Kidney capillary endothelial cell (primary cell): ENCODE measurements at places on chromosomes 4 and X.

GRCh38 chr4:147157860-147158701 is 212.4 kb upstream of the TTC29 start:
- DNase-seq: peak; percentile 27

DNA sequence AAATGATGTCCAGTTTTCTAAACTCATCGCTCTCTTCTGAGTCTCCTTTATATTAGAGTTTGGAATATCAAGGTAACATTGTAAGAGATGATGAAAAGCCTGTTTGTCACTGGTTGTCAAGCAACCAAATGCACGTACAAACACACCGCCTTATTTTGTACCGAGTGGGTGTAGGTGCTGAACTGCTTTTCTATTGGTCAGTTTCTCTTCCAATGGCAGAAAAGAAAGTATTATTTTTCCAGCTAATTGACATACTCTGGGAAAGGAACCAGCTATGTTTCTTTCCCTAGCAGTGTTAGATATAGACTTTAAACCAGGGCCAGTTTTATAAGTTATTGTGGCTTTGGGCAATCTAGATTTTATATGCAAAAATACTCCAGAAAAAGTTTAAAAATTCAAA is 6.6 kb upstream of the PPM1K start:
- DNase-seq: no peak

DNA sequence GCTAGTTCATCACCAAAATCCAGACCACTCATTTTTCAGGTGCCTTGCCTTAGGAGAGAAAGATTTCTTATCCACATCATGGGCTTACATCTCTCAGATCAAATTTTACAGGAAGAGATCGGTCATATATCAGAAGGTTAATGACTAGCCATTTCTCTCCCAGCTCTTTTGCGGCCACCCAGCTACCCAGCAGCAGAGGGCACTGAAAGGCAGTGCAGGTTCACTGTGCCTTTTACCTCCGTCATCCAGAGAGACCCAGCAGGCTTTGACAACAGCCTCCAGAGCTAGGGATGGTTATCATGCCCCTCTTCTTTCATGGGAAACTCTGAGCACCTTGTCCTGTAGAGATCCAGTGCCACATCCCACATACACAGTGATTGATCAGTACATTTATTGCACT is 384.8 kb downstream of the AFF2 start:
- DNase-seq: no peak

DNA sequence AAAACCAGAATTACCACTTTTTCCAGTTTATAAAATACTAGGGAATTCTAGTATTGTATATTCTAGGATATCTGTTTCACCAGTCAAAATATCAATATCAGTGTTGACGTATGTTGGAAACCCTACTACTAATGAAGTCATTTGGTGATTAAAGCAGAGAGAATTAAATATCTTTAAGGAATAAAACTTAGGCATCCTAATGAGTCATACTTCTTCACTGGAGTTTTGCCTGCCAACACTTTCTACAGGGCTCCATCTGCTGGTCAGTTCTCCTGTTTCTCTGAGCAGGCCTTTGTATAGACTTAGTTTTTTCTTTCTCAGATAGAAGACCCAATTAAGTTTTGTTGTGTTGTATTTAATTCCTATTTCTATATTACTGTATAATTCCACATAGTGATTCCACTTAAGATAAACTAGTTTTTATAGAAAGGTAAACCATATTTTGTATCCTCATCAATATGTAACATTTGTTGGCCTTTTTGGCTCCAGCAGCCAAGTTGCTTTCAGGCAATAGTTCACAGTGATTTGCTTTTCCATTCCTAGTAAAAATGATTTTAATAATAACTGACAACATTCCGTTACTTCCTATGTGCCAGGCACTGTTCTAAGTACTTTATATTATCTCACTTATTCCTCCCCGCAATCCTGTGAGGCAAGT is 3.5 kb downstream of the AP1AR start:
- peak; percentile 78 for DNase-seq

- DNase-seq: no peak
Measured at GRCh38 chr4:2818351-2818939, 25.2 kb upstream of the ADD1 start.

DNA sequence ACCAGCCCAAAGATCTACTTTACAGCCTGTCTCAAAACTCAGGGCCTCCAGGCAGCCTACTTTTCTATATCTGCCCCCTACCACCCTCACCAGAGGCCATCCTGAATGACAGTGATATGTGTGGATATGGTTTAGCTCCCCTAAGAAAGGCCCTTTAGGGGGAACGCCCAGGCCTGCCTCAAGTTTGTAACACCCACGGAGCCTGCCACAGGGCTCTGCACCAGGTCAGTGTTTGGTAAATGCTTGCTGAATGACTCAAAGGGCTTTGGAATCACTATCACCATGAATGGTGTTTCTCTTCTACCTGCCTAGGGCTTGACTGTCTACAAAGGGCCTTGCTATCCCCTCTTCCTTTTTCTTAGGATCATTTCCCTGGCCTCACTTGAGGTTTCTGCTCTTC is 11.3 kb upstream of the LONRF3 start:
- DNase-seq: no peak

- DNase-seq: no peak
Measured at GRCh38 chr4:35163168-35163567, 1081.1 kb downstream of the ARAP2 start.

DNA sequence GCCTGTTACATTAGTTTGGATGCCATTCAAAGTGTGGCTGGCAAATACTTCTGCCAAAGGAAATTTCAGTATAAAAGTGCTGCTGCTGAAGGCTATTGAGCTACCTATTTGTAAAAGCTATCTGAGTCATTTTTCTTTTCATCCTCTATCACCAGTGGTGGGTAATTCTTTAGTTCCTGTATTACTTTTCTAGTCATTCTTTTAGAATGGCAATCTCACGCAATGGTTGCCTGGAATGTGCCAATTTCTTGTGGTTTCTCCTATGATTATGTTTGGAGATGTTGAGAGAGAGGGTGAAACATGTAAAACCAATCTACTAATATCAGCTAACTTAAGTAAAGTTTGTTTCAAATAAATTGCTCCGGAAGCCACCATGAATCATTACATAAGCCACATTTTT is 685.0 kb downstream of the RAPGEF2 start:
- DNase-seq: no peak
